ENCODE measurements at places on chromosomes 12 and 14.

DNA sequence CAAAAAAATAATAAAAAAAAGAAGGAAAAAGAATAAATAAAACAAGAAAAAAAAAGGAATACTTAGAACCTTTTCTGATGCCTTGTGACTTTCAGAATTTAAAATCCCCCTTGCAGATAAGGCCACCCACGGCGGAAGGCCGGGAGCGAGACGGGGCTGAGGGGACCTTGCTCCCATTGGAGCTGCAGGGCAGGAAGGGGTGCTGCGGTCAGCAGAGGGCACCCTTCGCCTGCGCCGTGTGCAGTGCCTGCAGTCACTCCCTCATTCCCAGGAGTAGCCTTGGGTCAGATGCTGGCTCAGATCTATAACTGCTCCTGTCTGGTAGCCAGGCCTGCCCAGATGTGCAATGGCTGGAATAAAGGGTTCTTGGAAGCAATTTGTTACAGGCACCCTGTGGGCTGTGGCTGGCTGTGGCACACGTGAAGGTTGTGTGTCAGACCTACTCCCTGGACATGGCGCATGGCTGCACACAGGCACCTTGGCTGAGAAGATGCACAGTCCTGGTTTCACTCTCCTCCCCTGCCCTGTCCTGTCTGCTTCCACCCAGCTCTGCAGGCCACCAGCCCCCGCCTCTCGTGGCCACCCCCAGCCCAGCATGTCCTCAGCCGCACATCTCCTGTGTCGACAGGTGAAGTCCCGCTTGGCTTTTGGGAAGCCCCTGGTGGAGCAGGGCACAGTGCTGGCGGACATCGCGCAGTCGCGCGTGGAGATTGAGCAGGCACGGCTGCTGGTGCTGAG, 13.4 kb upstream of the ALDH2 start:
- DNase-seq: peak; percentile 72

GRCh38 chr12:31236998-31237637, 88.8 kb downstream of the SINHCAF start:
- DNase-seq: no peak

DNA sequence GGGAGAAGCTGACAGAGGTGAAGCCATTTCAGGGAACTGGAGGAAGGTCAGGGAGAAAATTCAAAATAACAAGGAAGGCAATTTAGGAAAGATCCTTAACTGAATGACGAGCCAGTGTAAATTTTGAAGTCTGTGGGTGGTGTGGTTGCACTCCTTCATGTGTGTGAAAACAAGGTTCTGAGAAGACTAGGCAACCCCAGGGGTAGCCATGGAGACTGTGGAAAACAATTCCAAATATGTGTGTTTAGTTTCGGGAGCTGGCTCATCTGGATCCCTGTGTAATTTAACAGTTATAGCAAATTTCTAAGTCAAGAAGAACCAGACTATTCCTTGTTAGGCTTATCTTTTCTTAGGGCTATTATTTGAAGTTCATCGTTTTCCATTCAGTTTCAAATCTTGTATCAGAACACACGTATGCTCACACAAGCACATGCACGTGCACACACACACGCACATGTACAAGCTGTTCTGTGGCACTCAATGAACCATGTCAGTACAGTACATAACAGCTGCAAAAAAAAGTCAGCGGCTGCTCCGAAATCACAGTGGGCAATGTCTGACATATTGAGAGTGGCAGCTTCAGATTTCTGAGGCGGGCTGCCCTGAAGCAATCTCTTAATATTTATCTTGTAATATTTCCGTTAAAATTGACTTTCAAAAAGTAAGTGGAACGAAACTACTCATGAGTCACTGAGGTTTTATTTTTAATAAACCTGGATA, 411.2 kb downstream of the AEBP2 start:
- peak; percentile 59 for DNase-seq

DNA sequence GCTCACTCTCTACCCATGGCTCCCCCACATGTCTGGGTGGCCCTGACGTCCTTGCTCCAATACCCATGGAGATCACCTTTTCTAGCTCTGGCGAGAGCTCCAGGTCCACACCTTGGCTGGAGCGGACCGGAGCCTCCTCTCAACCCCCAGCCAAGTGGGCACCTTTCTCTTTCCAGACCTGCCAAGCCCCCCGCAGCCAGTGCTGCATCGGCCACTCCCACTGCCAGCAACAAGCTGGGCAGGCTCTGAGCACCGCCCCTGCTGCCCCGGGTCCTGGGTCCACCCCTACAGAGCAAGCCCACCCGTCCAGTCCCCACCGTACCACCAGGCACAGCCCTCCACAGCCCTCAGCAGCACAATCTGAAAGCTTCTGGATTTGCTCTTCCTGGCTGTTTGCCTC, 98.2 kb upstream of the C14orf180 start:
- DNase-seq: no peak

GRCh38 chr12:15794836-15795235, 5.6 kb upstream of the EPS8 start:
- DNase-seq: no peak

GRCh38 chr12:17169726-17170471, 563.9 kb upstream of the LMO3 start:
- no peak for DNase-seq

DNA sequence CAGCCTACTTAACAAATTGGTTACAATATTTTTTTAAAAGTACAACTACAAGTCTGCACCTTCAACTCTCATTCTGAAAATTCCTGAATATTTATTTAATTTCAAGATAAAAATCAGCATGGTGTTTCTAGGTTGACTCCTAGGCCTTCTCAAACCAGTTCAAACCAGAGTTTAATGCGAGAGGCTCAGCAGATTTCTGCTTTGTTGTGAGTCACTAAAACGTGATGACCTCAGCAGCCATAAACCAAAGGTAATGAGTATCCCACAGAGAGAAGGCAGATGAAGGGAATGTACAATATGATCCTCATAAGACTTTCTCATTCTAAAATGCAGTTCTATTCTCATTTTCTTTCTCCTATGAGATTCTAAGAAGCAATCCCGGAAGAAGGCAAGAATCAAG, 1.5 kb downstream of the PRDM4 start:
- no peak for DNase-seq

- DNase-seq: peak; percentile 33
These were observed 48.1 kb downstream of the KDM2B start for GRCh38 chr12:121532503-121533393.

DNA sequence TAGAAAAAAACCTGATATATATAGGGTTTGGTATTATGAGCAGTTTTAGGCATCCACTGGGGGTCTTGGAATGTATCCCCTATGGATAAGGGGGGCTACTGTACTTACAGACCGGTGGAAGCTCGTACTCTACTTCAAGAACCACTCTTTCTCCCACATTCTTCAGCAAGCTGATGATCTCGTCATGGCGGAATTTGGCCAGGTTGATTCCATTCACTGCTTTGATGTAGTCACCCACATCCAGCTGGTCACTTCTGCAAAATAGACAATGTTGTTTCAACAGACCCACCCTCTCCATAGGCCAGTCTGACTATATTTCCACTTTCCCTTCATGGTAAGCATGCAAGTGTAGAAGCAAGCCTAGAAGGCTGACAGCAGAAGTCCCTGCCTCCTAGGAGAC, 139.9 kb downstream of the GRIP1 start:
- no peak for DNase-seq

- DNase-seq: no peak
These were observed 15.7 kb downstream of the ADIPOR2 start for GRCh38 chr12:1706632-1706980.

DNA sequence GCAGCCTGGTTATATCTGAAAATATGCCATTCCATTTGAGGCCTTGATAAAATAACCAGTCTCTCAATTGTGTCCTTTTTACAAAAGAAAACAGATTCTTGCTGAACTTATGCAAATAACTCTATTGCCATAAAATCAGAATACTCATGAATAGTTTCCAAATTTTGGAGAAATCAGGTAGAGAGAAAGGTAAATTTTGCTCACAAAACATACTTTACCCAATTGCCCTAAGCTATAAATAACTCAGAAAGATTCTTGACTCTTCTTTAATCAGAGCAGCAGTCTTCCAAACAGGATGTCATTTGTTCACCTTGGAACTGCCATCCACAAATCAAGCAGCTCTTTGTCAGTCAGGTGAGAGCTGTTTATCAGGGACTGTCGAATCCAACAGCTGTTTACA, 12.6 kb downstream of the ZNF26 start:
- DNase-seq: no peak

DNA sequence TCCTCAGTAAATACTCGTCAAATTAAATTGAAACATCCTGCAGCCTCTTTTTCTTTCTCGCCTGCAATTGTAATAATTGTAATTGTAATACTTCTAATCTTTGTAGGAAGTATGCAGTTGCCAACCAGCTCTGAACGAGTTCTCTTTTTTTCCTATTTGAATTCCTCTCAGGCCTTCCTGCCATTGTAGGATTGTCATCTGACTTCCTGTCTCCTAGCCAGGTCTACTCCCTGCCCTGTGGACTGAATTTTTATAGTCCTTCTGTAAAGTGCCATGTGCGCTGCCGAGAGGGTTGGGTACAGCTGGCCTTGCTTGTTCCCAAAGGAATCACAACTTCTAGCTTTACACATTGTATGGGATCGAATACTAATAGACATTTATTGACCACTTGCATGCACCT, 183.3 kb downstream of the SSPN start:
- DNase-seq: no peak

- DNase-seq: no peak
These were observed 56.0 kb upstream of the DCD start for GRCh38 chr12:54704202-54704601.

GRCh38 chr14:100778951-100779690, 46.8 kb upstream of the MEG3 start:
- no peak for DNase-seq

- DNase-seq: peak; percentile 22
These were observed 15.2 kb upstream of the LUM start for GRCh38 chr12:91126516-91126915.

GRCh38 chr12:1122786-1123185, 131.8 kb downstream of the ERC1 start:
- DNase-seq: no peak

GRCh38 chr12:114935658-114936057, 251.7 kb upstream of the TBX3 start:
- DNase-seq: no peak

- DNase-seq: no peak
These were observed 161.3 kb downstream of the CPNE8 start for GRCh38 chr12:38744041-38744440.

DNA sequence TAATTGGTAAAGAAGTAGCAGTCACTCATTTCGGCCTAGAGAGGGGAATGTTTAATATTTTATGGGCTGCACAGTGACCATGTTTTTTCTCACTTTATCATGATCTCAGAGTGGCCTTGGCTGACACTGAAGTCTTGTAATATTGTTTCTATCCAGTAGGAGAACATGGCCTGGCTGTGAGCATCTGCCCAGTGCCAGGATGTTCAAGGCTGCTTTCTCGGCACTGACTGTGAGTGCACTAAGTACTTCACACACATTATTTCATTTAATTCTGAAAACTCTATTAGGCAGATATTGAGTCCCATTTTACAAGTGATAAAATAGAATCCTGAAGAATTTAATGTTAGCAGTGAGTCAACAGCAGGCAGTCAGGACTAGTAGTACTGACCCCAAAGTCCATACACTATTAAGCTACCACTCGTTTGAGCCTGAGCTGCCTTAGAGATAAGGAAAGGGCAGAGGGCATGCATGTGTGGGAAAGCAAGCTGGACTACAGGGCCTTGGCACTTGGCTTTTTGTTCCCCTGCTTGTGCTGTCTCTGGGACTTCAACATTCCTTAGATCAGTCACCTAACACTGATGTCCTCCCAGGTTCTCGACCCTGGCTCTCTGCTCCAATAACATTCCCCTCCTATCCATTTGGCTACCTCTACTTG, 42.2 kb upstream of the APPL2 start:
- DNase-seq: no peak

DNA sequence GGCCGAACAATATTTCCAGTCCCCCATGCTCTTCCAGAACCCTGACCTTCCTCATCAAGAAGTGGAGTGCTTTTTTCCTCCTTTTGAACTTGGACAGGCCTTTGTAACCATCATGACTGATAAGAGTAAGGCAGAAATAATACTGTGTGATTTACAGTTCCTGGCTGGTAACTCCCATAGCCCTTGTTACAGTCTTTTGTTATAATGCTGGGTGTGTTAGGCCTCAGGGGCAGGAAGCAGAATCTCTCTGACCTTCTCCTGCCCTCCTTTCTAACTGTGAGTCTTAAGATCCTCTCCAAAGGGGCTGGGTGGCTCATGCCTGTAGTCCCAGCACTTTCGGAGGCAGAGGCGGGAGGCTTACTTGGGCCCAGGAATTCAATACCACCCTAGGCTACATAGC, 59.5 kb downstream of the BCAT1 start:
- DNase-seq: no peak

DNA sequence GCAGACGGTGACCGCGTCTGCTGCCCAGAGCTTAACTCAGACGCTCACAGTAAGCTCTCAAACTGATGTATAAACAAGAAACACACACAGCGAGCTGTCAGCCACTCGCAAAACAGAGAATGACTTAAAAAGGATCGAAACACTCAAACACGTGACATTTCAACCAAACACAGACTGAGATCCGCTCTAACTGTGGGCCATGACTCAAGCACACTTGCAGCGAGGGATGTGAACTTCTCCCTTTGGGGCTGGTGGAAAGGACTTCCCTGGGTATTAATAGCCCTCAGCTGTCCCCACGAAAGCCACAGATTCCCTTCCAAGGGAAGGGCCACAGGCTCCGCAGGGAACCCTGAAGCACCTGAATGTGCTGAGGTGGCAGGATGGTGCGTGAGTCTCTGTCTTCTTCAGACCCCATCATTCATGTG, 29.1 kb downstream of the CCDC88C start:
- DNase-seq: no peak

DNA sequence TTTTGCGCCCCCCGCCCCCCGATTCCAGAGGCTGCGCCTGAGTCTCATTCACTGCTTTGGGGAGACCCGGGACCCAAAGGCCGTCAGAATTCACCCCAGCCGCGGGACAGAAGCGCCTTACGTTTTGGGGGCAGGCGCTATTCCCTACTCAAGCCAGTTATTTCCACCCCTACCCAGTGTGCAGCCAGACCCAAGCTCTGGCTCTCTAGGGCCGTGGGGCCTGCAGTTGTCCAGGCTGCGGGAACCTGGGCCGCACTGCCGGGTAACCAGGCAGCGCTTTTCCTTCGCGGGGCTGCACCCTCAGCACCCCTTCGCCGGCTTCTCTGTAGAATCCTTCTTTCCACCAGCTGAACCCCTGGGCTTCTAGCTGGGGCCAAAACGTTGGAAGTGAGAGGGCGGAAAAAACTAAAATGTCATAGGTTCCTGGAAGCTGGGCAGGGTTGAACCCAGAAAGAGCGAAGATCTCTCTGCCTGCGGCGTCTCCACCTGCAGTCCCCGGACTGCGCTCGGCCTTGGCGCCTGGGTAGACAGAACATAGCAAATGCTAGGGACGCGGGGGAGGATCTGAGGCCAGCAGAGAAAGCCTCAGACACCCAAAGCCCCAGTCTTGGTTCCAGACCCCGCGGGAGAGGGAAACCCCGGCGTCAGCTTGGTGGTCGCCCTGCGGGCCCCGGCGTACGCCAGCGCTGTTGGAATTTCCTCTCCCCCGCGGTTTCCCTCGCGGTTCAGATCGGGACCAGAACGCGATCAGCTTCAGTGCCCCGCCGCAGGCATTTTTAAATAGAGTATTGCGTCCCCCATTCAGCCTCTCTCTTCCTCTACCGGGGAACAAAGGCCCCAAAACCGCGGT, 18.3 kb downstream of the TBX3 start:
- no peak for DNase-seq

GRCh38 chr12:103751600-103751999, 89.4 kb downstream of the NT5DC3 start:
- DNase-seq: no peak

GRCh38 chr14:93299866-93300265, 33.0 kb downstream of the BTBD7 start:
- no peak for DNase-seq

- DNase-seq: no peak
These were observed 1206.5 kb upstream of the FLRT2 start for GRCh38 chr14:84323450-84323849.

- DNase-seq: no peak
These were observed 143.8 kb upstream of the CLEC14A start for GRCh38 chr14:38399652-38400051.
